ENCODE measurements at places on chromosomes 5 and 9.

DNA sequence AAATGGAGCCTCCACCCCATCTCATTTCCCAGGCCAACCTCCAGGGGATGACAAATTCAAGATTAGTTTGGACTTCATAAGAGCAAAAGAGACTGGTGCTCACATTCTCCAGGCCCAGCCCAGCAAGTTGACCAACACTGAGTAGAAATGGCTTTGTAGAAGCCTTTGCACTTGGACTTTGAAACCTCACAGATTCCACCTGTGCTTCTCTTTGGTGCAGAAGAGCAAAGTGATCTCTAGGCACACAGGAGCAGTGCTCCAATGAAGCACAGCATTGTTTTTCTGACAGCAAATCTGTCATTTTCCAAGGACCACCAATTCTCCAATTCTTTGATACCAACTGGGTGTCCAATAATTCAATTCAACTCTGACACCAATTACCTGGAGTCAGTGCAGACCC is 17.1 kb upstream of the RNF145 start:
- DNase-seq: no peak

- no peak for DNase-seq
These were observed 4.3 kb upstream of the DHFR start for GRCh38 chr5:80659106-80659505.

DNA sequence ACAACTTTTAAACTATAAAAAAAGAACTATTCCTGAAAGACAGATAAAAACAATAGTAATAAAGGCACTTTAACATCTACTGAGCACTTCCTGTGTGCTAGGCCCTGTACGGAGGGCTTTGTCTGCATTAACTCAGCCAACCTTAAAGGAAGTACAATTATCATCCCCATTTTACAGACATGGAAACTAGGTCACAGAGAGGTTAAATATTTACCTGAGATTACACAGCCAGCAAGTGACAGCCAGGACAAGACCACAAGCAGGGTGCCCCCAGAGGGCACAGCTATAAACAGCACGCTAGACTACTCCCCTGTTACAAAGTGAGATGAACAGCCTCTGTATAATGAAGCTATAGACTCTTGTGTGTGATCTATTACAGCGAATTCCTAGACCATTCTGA is 25.5 kb downstream of the DDX31 start:
- DNase-seq: no peak

- no peak for DNase-seq
These were observed 85.1 kb downstream of the AMBP start for GRCh38 chr9:113992994-113993393.

DNA sequence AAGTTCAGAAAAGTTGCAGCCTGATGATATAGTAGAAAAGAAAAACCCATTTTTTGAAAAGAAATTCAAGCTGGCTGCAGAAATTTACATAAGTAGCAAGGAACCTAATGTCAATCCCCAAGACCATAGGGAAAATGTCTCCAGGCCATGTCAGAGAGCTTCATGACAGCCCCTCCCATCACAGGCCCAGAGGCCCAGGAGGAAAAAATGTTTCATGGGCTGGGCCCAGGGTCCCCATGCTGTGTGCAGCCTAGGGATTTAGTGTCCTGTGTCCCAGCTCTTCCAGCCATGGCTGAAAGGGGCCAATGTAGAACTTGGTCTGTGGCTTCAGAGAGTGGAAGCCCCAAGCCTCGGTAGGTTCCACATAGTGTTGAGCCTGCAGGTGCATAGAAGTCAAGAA is 220.3 kb downstream of the CSNK1G3 start:
- no peak for DNase-seq

- DNase-seq: no peak
These were observed 159.5 kb downstream of the TRPM6 start for GRCh38 chr9:74728176-74728575.

GRCh38 chr5:62256161-62257019 is 49.6 kb upstream of the KIF2A start:
- DNase-seq: no peak

GRCh38 chr9:9299134-9299533 is 1313.7 kb downstream of the PTPRD start:
- DNase-seq: no peak

DNA sequence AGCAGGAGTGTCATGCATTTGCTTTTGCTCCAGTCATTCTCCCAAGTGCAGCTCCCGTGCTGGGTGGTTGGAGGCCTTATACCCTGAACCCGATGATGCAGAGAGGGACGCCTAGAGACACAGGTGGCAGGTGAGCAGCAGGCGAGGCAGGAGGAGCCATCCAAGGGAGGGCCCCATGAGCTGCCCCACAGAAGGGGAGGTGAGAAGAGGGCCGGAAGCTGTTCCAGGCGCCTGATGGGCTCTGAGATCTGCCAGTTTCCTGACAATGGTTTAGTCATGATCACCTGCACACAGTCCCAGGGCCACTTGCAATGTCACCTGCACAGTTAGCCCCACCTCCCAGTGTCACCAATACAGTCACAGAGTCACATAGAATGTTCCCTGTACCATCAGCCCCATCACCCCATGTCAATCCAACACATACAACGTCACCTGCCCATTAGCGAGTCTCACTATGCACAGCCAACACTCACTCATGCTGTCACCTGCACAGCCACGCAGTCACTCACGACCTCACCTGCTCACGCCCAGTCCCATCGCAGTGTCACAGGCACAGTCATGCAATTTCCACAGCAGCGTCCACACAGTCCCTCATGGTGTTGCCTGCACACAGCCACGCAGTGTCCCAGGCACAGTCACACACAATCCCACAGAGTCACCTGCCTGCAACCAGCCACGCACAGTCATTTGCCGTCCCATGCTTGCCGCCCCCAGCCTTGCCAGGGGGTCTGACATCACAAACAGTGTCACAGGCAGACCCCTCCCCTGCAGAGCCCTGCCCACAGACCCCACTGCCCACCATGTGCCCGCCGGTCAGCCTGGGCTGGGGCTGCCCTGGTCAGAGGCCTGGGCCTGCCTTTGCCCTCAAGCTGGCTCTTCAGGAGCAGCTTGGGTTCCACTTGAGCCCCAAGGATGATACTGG is 113.4 kb downstream of the LHX2 start:
- DNase-seq: no peak

GRCh38 chr9:21833090-21833801 is 30.8 kb downstream of the MTAP start:
- no peak for DNase-seq

GRCh38 chr9:133935328-133936005 is 56.7 kb downstream of the VAV2 start:
- DNase-seq: no peak

- DNase-seq: no peak
These were observed 61.7 kb downstream of the SPEF2 start for GRCh38 chr5:35679357-35679756.

- no peak for DNase-seq
These were observed 109.7 kb upstream of the ALDH1B1 start for GRCh38 chr9:38282756-38283155.

DNA sequence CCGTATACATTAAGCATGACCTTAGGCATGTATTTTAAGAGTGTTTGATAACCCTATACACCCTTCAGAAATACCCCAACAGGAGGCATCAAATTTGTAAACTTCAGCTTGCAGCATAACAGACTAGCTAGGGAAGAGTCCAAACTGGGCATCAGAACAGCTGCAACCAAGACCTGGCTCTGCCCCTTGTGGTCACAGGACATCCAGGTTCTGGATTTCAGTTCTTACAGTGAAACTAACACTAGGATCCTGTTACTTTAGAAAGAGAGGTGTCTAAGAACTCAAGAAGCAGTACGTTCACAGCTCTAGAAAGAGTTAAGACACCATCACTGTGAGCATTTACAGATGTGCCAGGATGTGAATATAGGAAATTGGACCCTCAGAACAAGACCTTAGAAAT is 229.8 kb downstream of the BNC2 start:
- DNase-seq: no peak

GRCh38 chr5:135878156-135878620 is 17.5 kb downstream of the IL9 start:
- DNase-seq: no peak

DNA sequence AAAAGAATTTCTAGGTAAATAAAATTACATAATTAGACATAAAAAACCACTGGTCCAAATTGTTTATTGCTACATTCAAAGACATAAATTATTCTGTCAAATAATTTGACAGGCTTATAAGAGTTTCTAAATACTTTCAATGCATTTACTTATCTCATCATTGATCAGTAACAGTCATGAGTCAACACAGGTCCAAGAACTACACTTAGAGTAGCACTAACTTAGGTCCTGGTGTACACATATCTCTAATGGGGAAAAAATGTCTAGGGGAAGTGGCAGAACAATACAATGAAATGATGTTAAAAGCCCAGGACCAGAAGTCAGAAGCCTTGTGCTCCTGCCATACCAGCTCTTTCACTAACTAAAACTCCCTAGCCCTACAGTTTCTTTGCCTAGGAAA is 96.5 kb upstream of the SLCO6A1 start:
- DNase-seq: no peak

- DNase-seq: no peak
These were observed 326.1 kb downstream of the EDIL3 start for GRCh38 chr5:84058561-84058960.

- DNase-seq: no peak
These were observed 24.0 kb downstream of the NKD2 start for GRCh38 chr5:1032551-1033027.

GRCh38 chr5:148829734-148830133 is 3.3 kb downstream of the ADRB2 start:
- no peak for DNase-seq

- no peak for DNase-seq
These were observed 996 bp downstream of the NXNL2 start for GRCh38 chr9:88536023-88536324.

- DNase-seq: no peak
These were observed 48.2 kb upstream of the GARNL3 start for GRCh38 chr9:127216210-127216887.

GRCh38 chr5:158953929-158954534 is 145.7 kb downstream of the EBF1 start:
- no peak for DNase-seq

GRCh38 chr5:4156889-4157288 is 561.3 kb downstream of the IRX1 start:
- no peak for DNase-seq

DNA sequence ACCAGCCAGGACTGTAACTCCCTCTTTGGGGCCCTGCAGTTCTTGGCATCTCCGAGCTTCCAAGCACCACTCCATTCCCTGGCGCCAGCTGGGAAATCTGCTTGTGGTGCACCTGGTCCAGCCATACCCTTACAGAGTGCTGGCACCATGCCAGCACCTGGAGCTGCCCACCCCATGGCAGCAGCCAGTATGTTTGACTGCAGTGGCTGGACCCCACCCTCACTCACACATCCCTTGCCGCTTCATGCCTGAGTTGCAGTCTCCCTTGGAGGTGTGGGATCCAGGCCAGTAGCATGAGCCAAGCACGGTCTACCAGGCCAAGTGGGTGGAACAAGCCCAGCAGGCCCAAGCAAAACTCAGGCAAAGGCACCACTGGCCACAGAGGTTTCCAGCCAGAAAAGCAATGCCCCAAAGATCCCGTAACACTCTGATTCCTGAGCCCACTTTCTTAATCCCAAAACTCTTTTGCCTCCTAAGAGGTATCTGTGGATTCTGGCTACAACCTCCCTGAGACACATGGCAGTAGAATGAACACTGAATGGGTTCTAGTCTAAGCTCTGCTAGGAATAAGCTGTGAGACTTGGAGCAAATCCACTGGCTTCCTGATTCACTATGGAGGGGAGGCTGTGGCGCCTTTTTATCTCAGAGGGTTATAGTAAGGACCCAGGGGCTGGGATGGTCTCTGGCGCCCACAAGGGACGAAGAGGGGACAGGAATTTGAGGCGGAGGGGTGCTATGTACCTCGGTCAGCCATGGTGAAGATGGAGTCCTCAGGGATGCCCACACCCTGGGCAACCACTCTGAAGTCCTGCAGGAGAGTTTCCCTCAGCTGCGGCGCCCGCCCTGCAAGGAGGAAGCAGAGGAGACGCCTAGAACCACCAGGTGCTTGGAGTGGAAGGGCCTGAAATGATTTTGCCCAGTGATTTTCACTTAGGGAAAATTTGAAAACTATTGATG is 5.6 kb downstream of the AMBP start:
- no peak for DNase-seq

DNA sequence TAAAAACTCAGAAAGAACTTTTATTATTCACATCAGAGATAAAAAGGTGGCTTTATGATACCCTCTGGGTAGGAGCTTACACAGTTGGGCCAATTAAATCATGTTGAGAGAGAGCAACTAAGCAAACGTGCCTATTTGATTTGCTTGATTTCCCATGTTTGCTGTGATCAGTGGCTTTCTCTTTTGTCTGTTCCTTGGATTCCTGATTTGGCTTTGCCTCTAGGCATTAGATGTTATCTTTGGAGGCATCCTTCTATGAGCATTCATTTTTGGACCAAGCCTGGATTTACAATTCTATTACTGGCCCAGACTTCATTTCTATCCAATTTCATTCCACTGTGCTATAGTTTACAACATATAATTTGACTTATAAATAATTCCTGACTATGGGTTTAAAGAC is 35.9 kb downstream of the VCAN start:
- no peak for DNase-seq

- DNase-seq: no peak
These were observed 71.2 kb downstream of the SHB start for GRCh38 chr9:37997636-37998374.

DNA sequence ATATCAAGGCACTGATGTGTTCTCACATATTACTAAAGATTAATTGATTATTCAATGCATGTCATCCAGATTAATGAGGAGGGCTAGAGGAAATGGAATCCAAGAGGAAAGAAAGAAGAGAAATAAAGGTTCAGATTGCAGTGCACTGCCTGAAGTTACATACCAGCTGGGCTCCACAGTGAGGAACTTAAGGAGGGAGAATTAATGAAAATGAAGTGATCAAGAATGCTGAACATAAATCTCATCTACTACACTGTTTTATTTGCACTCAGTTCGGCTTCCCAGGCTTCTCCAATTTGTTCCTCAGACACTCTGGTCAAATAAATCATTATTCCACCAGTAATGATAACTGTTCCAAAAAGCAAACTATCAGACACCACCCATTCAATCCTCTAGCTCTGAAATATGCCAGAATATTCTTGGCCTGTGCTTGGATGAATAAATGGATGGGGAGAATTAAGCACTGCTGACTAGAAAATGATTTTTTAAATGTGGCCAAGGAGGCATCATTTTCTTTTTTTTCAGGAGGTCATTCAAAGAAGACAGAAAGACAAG is 88.6 kb upstream of the FBN2 start:
- no peak for DNase-seq

Measured in stimulated activated CD4-positive, alpha-beta T cell treated with anti-CD3 and anti-CD28 coated beads, Interleukin-1b, Interleukin-23, amount 100 ng/mL, for 48 hours (primary cell).